ENCODE measurements at places on chromosomes 7 and 10.

- no peak for DNase-seq
These were observed 31.8 kb downstream of the GSTO2 start for GRCh38 chr10:104300736-104301292.

DNA sequence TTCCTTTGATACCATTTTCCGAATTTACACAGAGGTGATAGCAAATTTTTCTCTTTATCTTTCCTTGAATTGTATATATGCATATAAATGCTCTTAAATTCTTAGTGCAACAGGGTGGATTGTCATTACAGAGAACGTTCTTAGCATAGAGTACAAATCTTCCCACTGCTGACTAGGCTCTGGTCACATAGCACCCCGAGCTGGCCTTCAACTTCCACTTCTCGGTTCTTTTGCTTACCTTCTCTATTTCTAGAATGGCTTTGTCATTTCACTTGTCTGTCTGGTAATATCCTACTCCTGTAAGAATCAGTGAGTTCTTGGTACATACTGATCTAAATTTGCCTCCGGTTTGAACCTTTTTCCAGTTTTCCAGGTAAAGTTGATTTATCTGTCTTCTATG is 13.4 kb downstream of the ADIRF start:
- no peak for DNase-seq

GRCh38 chr10:119335671-119336353 is 128.4 kb downstream of the GRK5 start:
- no peak for DNase-seq

DNA sequence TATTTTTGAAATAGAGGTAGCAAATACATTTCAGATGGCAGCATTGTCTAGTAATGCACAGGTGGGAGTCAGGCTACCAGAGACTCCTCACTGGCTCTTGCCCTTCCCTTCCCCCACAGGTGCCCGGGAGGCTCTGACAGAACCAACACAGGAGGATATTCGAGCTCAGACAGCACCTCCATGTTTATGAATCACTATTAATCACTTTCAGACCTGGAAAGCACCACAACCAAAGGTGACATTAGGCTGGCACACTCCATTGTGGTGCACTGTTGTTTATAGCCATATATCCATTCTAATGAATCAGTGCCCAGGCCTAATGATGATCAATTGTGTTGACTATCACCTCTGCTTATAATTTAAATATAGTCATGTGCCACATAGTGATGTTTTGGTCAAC is 107.8 kb upstream of the NAMPT start:
- no peak for DNase-seq

DNA sequence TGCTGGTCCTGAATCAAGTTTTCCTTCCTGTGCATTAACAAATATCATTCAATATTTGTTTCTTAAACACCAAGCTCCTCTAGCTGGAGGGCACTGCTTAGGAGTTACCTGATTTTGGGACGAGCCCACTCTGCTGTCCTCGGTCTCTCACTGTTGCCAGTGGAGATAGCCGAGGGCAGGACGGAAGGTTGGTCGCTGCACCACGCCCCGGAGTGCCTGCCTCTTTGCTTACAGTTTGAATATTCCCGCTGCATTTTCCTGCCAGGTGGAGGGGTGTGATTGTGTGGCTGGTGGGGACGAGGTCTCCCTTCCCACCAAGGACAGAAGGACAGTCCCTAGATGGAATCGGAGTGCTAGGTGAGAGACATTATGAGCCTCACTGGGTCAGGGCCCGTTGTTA is 201.5 kb downstream of the DNAJB6 start:
- no peak for DNase-seq

DNA sequence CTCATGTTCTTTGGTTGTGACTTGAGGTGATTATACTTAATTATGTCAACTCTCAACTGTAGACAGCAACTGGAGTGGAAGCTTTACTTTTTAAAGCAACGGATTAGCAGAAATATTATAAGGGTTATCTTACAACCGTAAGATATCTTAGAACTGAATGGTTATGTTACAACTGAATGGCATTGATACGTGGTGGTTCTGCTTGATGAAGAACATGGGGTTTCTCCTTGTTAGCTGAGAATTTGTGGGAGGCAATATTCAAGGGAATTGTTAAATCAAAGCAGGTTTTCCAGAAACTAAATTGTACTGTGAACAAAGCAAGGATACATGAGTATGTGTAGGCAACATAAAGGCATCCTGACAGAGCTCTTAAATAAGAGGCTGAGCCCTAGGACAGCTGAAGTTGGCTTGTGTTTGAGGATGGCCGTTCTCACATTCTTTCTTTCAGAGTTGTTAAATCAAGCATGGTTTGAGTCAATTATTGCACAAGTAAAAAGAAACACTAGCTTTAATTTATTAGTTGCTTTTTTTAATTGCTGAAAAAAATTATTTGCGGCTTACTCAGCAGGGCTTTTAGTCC is 350.0 kb downstream of the PLXDC2 start:
- no peak for DNase-seq

- DNase-seq, result no peak
These were observed 47.2 kb downstream of the PYROXD2 start for GRCh38 chr10:98367604-98368451.

DNA sequence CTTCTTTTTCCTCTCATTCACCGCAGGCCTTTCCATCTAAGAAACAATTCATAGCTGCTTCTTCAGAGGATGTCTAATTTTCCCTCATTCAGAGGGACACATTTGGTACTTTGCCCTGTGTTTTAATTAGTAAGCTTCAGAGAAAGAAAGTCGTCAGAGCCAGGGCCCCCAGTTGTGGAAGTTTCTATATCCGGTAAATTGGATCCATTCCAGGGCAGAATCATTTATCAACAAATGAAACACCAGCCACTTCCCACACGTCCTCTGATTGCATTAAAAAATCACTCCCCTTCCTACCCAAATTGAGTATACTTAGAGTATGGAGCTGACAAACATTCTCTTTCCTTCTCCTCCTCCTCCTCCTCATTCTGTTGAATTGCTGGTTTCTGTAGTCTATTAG is 205.8 kb upstream of the HDAC9 start:
- no peak for DNase-seq

DNA sequence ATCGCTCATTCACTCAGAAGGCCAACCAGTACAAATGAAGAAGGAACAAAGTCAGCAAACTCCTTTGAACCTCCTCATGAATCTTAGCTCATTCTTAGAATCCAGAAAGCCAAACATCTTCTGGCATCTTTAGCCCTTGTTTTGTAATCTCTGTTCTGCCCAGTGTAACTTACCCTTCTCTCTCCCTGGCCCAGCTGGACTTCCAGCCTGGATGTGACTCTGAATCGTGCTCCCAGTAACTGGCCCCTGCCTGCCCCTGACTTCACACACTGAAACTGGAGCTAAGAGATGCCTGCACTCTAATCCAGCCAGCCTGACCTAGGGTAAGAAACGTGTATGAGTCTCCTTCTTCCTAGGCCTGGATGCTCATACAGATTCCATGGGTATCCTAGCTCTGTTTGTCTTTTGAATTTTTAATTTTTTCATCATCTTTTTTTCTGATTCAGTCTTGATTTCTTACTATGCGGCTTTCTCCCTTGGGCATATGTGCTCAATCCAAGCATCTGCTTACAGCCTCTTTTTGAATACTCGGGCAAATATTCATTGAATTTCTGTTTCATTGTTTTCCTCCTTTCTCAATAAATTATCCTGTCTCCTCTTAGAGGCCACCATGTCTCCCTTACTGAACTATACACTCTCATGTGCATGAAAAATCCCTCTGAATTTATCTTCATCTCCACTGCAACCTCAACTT is 845.6 kb upstream of the AUTS2 start:
- no peak for DNase-seq

DNA sequence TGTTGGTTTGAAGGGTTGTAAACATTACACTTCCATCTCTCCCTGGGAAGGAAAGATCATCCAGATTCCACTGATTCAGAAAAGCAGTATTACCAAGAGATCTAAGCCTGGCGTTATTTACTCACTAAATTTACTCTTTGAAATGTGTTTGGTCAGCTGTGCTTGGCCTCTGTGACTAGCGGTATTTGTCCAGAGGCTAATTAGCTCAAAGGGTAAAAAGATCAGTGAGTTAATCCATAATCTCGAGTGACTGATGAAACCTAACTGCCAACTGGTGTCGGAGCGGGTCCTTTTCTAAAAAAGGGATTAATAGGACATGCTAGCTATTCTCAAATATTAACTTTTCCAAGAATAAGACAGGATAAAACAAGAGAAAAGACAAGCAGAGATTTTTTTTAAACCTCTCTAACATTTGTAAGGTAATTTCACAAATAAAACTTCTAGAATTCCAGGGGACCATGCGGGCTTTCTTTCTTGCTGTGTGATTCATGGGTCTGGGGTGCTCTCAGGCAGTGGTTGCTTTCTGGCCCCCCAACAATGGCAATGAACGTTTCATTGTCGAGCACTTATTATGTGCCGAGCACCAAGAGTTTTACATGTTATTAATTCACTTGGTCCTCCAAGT is 247.3 kb upstream of the AOAH start:
- no peak for DNase-seq

DNA sequence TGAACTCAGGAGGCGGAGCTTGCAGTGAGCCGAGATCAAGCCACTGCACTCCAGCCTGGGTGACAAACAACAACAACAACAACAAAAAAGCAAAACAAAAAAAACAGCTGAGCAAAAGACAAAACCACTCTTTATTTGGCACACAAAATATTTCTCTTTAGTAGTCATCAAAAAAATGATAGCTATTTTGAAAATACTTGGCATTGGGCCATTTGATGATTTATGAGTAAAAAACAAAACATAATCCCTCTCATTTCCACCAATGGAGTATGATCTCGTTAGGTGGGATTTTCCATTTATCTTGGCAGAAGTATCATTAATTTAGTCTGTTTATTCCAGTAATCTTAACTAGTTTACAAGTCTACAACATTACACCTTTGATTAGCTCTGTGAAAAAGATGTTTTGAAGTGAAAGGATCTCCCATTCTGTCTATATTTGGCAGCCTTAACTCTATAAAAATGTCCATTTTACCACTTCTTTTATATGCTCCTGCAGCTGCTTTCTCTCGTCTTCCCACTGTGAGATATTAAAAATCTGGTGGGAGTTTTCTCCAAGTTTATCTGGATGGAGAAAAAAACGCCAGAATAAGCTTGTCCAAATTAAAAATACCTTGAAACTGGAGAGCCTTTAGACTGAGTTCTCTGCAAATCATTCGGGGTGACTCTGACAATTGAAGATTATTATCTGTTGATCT is 58.8 kb upstream of the AGMO start:
- no peak for DNase-seq

GRCh38 chr10:123478116-123478515 is 188.0 kb upstream of the GPR26 start:
- DNase-seq, result no peak

GRCh38 chr7:66629222-66630062 is 761 bp downstream of the KCTD7 start:
- DNase-seq, result no peak

- peak; percentile 18 for DNase-seq
These were observed 82.4 kb downstream of the NKX6-2 start for GRCh38 chr10:132703419-132704007.

DNA sequence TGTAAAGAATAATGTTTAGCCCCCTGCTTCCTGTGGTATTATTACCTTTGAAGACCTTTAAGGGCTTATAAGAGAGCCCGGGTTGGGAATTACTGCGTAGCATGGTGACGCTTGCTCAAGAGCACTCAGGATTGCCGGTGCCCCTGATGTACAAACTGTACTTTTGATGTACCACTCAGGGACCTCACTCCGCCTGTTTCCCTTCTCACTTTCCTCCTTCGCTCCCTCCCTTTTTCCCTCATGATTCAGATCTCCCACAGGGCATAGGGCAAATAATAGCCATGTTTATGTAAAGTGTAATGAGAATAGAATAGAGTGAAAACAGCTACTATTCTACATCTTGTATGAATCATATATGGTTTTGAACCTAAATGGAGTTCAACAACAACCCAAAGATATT is 77.8 kb upstream of the PDCD4 start:
- DNase-seq, result no peak

- DNase-seq, result no peak
These were observed 21.3 kb upstream of the AKR1B1 start for GRCh38 chr7:134480202-134480601.

GRCh38 chr7:70579397-70580097 is 552.4 kb upstream of the GALNT17 start:
- no peak for DNase-seq

DNA sequence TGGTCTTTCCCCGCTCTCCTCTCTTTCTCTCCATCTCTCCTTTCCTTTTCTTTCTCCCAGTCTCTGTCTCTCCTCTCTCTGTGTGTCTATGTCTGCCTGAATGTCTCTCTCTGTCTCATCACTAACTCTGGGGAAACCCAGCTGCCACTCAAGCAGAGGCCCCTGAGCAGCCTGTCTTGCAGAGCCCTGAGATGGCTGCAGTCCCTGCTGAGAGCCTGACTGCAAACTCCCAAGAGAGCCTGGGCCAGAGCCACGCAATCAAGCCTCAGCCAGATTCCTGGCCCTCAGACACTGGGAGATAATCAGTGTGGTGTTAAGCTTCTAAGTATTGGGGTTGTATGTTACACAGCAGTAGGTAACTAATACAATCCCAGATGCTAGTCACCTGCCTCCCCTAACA is 91.5 kb downstream of the PAXIP1 start:
- DNase-seq, result no peak

- peak; percentile 14 for DNase-seq
These were observed 169.5 kb downstream of the DNAJB6 start for GRCh38 chr7:157506268-157506667.

DNA sequence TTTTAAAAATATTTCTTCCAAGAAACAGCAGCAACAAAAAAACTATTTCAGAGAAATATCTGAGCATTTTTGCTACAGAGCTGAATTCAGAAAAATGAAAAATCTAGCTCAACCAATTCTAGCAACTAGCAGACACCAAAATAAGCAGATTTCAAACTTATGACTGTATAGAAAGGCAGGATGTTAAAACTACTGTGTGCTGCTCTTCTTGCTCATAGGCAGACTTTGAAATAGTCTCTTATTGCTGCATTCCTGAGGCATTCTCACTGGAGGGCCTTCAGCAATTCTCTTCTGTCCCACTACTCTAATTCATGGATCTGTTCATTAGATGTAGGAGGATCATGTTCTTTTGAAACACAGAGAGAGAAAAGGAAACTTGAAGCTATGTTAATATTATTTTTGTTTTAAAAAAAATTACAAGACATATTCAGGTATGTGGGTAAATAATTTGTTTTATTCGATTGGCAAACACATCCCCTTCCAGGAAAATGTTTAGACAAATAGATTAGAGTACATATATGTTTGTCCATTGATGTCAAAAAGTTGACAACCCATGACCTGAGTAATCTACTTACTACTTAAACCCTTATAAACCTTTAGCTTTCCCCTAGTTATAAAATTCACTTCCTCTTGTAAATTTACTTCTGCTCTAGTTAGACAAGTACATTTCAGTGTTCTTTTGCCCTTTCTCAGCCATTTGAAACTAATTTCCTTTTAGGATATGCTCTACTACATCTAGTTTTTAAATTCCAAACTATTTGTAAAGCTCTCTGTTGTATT is 428.2 kb upstream of the POT1 start:
- no peak for DNase-seq

All from H9 (cell line).